ENCODE measurements at places on chromosomes 7 and 10.
A peak's percentile ranks its signal among the peaks of the same experiment; 100 is the strongest.

DNA sequence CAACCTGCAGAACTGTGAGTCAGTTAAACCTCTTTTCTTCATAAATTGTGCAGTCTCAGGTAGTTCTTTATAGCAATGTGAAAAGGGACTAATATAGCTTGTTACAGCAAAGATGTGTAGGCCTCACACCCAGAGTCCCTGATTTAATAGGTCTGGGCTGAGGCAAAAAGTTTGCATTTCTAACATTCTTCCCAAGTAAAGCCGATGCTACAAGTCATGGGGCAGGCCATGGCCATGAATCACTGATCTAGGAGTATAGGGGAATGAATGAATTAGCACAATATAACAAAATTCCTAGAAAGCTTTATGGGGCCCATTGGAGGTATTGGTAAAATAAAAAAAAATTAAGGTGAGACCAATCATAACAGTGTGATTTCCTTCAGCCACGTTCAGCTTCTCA lies 11.5 kb upstream of the AASS start:
- no peak for DNase-seq

GRCh38 chr10:73167458-73167782 lies 388 bp downstream of the ECD start:
- DNase-seq, result no peak

DNA sequence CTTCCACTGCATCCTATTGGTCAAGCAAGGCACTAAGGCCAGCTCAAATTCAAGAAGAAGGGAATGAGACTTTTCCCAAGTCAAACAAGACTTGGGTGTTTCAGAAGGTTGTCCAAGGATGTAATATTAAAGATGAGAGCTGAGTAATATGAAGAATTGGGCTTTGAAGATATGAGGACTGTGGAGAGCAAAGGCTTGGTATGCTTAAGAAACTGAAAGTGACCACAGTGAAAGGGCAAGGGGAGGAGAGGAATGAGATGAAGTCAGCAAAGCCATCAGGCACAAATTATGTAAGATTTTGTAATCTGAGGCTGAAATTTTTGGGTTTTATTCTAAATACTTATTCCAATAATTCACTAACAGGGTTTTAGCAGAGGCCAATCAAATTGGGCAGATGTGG lies 38.6 kb upstream of the NPY start:
- no peak for DNase-seq

DNA sequence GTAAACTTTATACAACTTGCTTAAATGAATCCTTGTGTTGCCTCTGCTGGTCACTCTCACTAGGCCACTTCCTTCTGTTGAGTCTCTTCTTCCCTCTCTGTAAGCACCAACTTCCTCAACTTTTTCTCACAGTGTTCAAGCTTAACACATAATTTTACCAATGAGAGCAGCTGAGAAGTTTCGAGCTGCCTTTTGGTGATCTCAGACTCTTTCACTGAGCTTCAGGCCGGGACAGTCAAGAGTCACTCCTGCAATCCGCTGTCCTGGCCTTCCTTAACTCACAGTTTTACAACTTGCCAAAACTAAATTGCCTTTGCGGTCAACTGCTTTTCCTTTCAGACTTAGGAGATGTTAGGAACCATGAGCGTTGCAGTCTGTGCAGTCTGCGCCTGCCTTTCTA lies 47.4 kb downstream of the PRPF18 start:
- no peak for DNase-seq

GRCh38 chr7:156827587-156828203 lies 65.3 kb downstream of the LMBR1 start:
- no peak for DNase-seq

- DNase-seq, result no peak
These were observed 16.0 kb downstream of the GIMAP8 start for GRCh38 chr7:150466477-150466876.

GRCh38 chr10:16943295-16944285 lies 126.4 kb upstream of the RSU1 start:
- DNase-seq, result no peak

DNA sequence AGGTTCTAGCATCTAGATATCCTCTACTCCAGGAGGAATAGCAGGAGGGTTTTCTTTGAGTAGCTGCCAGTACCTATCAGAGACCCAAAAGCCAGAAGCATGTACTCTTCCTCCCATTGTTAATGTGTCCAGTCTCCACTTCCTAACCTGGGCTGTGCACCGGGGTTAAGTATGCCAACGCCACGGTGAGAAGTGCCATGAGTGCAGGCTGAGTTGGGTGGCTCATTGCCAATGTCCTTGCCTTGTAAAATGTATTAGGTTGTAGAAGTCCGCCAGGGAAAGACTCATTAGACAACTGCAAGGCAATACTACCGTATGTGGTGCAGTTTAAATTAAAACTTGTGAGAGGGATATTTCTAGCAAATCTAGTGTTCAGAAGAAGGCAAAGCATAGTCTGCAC lies 55.0 kb upstream of the PRR15 start:
- peak; percentile 37 for DNase-seq

DNA sequence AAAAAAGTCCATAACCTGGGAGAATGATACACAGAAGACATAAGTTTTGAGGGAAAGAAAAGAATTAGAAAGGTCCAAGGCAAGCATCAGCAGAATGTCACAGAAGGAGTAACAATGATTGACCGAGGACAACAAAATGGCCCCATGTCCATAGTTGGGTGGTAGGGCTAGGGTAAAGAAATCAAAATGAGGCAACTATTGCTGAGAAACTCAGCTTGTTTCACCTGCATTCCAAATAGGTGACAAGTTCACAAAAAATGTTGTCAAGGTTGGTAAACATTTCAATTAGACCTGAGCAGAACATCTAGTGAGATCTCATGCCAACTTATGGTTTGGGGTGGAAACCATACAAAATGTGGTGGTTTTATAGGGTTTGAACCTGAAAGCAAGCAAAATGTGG lies 22.8 kb upstream of the DLX6 start:
- DNase-seq, result no peak

DNA sequence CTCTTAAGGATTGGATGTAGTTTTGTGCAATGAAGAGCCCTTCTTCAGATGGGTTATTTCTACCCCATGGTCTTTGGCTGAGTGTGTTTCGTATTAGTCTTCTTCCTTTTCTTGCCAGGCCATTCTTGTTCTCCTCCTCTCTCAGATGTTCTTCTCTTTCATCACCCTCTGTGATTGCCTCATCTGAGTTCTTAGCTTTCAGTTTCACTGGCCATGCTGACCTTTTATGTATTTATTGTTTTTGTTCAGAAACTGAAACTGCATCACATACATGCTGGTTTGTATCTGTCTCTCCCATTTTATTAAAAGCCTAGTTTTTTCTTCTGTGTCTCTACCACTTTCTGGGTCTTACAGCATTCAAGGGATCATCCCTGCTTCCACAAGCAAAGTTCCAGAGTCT lies 21.7 kb upstream of the PCGF5 start:
- DNase-seq, result no peak

GRCh38 chr10:94902570-94902969 lies 35.9 kb upstream of the CYP2C9 start:
- no peak for DNase-seq

- no peak for DNase-seq
These were observed 580.0 kb downstream of the XPNPEP1 start for GRCh38 chr10:109343293-109343692.

DNA sequence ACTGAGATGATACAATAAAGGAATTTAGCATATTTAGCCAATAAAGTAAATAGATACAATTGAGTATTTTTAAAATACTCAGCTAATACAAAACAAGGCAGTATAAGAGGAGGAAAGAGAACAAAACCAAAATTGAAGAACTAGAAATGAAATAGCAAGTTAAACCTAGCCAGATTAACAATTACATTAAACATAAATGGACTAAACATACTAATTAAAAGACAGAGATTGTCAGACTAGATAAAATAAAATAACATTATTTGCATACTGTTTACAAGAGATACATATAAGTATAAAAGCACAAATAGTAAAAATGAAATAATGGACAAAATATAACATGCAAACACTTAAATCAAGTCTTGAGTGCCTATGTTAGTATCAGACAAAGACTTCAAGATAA lies 517.7 kb upstream of the PHF14 start:
- no peak for DNase-seq

DNA sequence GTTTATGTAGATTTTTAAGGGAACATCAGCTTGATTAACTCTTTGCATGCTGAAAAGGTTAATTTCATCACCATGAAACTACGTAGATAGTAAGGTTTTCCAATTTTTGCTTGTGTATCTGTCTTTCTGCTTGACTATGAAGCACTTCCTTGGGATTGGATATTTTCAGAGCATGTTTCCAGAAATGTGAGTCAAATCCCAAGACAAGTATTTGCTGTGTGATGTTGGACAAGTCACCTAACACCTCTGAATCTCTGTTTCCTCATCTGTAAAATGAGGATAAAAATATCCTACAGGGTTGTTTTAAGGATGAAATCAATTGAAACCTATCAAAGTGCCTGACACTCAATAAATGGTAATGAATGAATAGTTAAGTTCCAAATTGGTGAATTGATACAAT lies 42.4 kb downstream of the ANK3 start:
- DNase-seq, result no peak

- DNase-seq, result no peak
These were observed 346.4 kb downstream of the PCLO start for GRCh38 chr7:82816272-82816671.

- DNase-seq, result no peak
These were observed 143.8 kb upstream of the GPR22 start for GRCh38 chr7:107326061-107326460.

DNA sequence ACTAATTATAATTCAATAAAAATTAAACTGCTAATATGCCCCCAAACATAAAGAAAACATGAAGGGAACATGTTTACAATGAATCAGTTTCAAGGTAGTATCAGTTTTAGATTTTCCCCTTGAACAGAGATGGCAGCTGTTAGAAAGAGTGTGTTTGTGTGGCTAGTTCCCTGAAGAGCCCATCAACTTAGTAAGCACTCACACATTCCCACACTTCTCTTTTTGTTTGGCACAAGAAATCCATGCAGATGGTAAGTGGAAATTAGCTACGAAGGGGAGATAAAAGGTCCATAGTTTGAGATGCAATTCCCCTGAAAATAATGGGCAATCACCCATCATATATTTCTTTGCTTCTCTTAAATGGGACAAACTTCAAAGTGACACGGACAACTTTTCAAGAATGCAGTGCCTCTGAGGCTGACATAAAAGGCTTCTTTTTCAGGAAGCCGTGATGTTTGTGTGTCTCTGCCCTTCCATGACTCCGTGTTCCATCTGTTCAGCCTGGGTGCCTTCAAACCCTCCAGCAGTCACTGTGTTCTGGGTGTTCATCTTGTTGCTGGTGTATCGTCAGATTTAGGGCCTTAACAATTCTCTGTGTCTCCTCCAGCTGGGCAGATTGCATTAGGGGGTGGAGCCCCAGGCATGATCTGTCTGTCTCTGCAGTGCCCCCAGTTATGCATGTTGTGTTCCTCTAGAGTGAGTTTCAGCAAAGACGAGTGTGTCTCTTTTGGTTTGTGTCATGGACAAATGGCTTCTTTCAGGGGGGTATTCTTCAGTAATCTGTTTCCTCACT lies 259.5 kb upstream of the NPY start:
- DNase-seq, result no peak

GRCh38 chr10:50550291-50550839 lies 73.4 kb downstream of the SGMS1 start:
- DNase-seq, result peak; percentile 51

DNA sequence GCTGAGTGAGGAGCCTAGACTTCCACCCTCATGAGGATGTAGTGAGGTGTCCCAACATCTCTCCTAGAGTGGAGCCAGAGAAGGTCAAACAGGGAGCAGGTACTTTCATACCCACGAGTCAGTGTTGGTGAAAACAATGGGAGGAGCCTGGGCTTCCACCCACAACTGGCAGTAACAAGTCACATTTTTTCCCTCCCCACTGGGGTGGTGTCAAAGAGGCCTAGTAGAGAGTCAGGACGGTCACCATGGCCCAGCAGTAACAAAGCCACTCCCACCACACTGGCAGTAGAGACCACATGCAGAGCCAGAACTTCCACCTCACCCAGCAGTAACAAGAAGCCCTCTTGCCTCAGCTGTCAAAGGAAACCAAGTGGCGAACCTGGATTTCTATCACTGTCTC lies 280.2 kb upstream of the IMMP2L start:
- no peak for DNase-seq

DNA sequence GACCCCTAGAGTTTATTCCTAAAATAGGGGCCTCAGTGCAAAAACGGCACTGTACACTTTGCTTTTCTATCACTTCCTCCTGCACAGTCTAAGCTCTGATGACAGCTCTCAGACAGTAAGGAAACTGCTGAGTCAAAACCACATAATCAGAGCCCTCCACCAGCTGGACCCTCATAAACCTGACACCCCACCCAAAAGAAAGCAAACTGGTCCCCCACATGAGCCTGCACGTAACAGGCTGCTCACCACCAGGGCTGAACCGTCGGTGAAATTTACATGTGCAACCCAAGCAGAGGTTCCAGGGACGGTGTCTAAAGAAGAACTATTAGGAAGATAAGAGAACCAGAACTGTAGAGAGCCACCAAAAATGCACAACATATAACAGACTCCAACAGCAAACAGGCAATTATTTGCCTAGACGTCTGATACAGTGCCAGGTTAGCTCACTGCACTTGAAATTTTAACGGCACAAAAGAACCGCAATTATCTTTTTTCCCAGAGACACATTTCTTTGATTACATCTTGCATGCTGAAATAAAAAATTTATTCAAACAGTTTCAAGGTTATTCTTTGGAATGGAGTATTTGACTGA lies 19.6 kb downstream of the SGMS1 start:
- DNase-seq, result no peak

- no peak for DNase-seq
These were observed 140.3 kb downstream of the VIPR2 start for GRCh38 chr7:159004411-159004810.

DNA sequence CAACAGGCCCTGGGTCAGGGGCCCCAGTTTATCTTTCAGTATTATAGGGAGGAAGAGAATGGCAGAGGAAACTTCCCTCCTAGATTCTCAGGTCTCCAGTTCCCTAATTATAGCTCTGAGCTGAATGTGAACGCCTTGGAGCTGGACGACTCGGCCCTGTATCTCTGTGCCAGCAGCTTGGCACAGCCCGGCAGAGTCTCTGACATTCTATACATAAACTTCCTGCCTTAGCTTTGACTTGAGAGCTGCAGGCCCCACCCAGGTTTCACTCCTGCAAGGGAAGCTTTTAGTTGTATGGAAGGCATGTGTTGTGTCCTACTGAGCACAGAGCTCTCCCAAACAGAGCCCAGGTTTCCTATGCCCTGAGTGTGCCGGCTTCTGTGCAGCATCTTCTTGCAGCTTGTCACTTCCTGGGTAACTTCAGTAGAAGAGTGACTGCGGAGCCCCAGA lies 205.6 kb upstream of the PRSS58 start:
- no peak for DNase-seq

DNA sequence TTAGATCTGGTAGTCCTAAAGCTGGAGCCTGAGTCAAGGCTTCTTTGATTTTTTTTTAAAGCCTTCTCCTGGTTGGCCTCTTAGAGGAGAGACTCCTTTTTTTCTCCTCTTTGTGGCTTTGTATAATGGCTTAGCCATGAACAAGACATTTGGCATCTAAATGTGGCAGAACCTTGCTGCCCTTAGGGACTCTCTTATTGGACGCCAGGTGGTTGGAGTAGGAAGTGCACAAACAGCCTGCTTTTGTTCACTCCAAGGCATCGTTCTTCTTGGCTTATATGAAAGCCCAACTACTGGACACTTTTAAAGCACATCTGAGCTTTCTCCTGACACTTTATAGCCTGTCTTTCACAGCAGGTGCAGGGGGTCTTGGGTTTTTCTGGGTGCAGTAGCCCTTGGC lies 25.0 kb downstream of the ZPBP start:
- DNase-seq, result no peak

- DNase-seq, result no peak
These were observed 102.0 kb upstream of the GLI3 start for GRCh38 chr7:42338916-42339540.

Data from left cardiac atrium (tissue), 4 donors.